ENCODE measurements at places on chromosomes 3 and 15.
A peak's percentile ranks its signal among the peaks of the same experiment; 100 is the strongest.

- no peak for DNase-seq
Measured at GRCh38 chr3:38616658-38617057, 32.8 kb downstream of the SCN5A start.

DNA sequence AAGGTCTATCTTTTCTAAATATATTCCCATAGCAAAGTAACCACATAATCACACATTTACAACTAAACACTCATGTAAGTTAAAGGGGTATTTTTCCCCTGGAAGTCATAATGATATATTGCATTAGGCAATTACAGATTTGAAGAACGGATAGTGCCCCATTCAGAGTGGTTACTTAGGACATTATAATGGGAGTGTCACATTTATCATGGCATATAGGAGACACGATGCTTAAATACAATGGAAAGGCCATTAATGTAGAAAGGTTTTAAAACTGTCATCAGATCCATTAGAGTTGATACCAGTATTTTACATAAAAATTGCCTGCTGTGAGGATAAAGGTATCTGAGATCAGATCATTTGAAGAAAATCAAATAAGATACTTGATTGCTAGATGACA, 582.0 kb upstream of the SEMA6D start:
- no peak for DNase-seq

GRCh38 chr3:79490165-79491028, 277.4 kb downstream of the ROBO1 start:
- DNase-seq, result no peak

DNA sequence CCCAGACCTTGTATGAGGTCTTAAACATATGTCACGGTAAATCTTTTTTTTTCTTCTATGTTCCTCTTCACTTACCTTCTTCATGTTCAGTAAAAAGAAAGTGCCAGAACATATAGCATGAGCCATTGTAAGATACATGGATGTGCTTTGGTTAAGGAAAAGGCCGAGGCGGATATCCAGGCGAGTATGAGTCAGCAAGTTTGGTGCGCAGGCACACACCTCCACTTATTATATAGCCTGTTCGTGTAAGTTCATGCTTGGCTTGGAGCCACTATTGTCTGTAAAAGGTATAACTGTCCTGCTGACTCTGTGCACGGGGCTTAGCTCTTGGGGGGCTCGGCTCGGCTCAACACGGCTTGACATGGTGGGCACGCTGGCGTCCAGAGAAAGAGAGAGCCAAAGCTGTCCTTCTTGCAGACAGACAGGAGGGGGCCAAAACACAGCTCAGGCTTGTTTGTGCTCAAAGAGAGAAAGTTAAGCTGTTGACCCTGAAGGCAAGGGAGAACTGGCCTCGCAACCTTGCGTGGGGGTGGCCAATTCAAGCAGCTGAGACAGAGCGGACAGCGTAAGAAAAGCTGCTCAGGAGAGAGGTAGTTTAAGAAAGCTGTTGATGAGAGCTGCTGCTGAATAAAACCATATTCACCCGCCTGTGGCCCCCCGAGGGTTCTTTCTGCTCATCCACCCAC, 251.2 kb downstream of the SLC9A9 start:
- no peak for DNase-seq

DNA sequence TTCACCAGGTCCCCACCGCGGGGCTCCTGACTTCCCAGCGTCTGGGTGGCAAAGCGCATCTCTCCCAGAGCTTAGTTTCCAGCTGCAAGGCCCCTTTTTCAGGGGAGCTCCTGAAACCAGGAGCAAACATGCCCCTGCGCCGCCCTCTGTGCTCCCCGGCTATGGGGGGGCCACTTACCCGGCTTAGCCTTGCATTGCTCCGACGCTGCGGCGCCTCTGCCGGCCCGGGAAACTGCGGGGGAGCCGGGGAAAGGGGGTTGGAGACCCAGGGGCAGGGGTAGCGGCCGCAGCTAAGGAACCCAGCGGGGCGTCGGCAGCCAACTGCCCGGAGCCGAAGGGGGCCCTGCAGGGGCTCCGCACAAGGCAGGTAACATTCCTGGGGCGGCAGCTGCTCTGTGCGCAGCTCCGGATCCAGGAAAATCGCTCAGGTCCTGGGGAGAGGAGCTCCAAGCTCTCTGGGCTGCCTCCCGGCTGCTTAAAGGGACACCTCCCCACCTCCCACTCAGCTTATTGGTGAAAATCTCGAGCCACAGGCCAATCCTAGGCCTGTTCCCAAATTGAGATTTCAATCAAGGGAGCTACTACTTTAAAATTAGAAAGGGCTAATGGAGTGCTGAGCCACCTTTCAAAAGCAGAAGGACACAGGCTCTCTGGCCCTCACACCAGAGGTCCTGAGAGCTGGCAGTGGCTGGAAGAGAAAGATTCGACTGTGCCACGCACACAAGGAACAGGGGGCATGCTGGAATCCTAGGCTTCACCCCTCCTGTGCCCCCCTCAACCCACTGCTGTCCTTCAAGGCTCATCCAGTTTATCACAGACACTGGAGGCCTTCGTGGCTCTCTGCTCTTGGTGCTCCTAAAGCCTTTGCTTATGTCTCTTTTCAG, 42.7 kb upstream of the PRICKLE2 start:
- no peak for DNase-seq

GRCh38 chr15:41160639-41161315, 44.7 kb upstream of the INO80 start:
- DNase-seq, result no peak

DNA sequence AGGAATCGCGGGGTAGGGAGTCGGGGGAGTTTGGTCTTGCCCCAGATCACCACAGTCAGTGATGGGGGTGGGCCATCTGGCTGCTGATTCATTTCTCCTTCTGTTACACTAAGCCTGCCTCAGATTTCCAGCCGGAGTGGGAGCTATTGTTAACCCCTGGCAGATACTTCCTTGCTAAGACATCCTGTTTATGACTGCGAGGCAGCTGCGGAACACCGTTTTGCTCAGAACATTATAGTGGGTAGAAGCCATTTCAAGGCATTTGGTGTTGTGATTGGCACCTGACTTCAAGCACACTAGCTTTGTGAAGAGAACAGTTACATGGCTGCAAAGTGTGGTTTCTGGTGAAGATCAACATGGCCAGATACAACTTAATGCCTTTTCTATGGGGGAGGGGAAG, 73.8 kb downstream of the FLNB start:
- DNase-seq, result no peak

DNA sequence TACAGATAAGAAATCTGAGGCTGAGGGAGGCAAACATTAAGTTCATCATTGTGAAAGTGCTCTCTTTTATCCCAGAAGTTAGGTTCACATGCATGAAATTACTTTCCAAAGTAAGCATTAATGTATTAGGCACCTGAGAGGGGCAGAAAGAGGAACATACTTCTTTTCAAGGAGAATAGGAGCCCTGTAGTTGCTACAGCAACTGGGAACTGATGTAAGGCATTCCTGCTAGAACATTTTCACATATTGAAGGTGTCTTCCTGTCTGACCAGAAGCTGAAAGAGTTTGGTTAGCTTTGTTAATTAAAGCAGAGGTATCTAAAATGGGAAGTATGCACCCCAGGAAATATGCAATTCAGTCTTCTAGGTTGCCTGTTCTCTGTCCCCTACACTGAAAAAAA, 65.5 kb upstream of the ZBTB20 start:
- no peak for DNase-seq

DNA sequence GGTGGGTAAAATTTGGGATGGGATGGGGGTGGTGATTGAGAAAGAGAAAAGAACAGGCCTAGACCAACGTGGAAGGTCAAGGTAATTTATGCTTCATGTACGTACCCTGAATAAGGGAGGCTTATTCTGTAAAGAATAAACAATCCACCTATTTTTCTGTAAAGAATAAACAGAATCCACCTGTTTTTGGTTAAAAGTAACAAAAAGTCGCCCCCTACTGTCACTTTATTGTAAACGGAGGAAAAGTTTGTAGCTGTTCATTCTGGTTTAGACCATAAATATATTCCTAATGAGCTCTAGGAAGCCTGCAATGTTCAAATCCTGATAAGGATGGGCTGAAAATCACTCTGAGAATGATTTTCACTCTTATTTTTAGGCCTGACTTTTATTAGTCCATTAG, 23.5 kb upstream of the SQOR start:
- DNase-seq, result peak; percentile 33

- peak; percentile 83 for DNase-seq
Measured at GRCh38 chr3:119810018-119810435, 28.1 kb downstream of the NR1I2 start.

- peak; percentile 3 for DNase-seq
Measured at GRCh38 chr3:21484057-21484827, 266.8 kb downstream of the ZNF385D start.

- no peak for DNase-seq
Measured at GRCh38 chr3:78726545-78726944, 1041.3 kb downstream of the ROBO1 start.

DNA sequence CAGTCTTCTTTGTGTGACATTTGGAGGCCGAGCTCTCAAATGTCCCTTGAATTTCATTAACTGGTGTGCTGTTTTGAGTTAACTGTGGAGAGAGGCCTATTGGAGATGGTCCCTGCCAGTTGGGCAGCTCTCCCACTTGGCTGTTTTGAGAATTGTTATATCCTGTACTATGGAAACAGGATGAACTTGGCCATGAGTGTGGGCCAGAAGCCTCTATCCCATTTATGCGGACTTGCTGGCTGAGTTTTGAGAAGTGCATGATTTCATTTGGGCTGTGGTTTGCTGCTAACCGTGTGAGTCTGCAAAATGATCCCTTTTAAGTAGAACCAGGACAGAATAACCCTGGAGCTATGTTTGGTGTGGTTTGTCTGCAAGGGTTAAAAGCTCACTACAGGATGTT, 366.0 kb downstream of the PTPRG start:
- no peak for DNase-seq

DNA sequence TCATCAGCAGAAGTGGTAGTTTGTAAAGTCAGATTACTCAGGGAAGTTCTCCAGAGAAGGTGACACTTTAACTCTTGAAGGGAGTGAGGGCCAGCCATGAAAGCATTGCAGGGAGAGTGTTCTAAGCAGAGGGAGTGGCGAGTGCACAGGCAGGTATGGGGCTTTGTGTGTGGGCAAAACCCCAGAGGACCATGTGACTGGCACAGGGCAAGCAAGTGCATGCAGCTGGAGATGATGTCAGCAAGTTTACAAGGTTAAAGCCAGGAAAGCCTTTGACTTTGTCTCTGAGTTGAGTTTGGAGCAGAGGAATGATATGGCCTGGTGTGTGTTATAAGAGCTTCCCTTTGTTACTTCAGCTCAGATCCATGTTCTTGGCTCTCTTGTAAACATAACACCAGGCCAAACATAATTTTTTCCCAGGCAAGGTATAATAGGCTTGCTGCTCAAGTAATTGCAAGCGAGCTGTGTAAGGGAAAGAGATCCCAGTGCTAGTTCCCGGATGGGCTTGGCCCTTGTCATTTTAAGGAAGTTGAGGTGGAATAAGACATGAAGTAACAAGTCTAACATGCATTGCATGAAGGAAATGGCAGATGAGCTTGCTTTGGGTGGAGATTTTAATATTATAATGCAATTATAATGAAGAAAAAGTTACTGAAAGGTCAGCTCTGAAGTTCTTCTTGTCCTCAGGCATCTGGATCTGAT, 341.1 kb upstream of the LRRC3B start:
- DNase-seq, result no peak

DNA sequence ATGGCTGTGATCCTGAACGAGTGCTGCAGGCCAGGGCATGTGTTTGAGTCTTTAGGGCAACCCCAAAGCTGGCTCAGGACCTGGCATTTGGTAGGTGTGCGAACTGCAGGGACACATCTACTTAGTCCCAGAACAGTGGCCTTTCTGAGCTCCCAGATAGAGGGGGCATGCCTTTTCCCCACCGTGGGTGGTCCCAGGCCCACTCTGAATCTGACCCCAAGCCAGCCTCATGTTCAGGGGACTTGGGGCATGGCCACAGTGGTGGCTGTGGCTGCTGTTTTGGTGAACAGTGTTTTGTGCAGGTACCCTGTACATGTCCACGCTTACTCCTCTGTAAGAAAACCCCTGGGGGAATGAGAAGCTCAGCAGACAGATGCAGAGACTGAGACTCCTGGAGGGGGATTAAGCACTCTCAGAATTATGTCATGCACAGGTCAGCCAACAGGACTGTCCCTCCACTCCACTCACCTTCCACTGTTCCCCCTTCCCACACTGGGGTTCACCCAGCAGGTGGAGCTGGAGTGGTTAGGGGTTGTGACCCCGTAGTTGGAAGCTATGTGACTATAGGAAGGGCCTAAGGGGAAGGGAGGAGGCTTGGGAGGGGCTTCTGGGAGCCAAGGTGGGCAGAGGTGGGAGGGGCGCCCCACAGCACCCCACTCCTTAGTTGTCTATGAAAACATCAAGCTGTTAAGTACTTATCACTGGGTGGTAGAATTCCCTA, 16.4 kb downstream of the ESYT3 start:
- peak; percentile 17 for DNase-seq

- no peak for DNase-seq
Measured at GRCh38 chr3:106685745-106686144, 691.5 kb upstream of the CCDC54 start.

DNA sequence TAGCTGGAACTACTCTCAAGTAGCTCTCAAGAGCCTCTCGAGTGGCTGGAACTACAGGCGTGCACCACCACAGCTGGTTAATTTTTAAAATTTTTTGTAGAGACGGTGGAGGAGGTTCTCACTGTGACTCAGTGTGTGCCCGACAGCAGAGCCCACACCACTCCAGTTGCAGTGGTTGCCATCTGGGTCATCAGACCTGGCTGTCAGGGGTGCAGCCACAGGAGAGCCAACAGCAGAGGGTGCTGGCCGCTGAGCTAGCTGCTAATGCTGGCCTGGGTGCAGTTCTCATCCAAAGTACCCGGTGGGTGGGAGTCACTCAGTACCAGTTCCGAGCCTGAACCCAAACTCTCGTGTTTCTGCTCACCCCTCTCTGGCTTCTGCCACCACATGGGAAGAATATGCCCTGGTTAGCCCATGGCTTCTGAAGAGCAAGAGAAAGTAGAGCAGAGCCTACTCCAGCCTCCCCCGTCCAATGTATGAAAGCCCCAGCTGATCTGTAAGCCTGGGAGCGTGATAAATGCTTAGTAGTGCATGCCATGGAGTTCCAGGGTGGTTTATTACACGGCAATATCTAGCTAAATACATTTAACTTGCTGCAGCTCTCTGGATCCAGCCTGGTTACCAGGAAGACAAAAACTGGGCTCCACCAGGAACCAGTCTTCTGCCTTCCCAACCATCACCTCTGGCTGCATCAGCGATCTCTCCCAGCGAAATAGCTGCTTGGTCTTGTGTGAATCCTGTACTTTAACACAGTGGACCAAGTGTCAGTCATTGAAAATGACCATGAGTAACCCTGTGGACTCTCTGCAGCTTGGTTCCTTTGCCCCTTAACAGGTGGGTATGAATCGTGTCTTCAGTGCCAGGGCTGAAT, 17.1 kb downstream of the UMPS start:
- DNase-seq, result no peak

DNA sequence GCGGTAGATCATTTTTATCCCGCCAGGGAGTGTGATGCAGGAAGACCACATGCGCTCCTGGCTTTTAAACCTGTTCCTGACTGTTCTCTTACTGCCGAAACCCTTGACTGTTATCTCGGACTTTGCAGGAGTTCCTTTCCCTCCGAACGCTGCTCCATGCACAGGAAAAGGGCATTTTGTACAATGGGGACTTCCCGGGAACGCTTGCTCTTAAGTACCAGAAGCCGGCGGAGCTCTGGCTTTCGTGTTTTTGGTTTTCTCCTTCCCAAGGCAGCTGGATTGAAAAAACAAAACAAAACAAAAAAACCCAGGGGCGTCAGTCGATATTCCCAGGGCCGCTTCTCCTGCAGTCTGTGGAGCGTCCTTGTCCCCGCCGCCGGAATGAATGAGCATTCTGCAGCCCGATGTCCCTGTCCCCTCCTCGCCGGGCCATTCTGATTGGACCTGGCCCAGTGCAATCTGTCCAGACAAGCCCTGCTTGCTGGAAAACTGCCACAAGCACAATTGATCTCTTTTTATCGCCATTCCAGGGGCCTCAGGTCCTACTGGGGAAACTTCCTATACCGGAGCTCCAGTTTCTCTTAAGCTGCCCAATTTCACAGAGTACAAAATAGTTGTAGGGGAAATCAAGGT, 44.8 kb downstream of the SLC6A1 start:
- DNase-seq, result no peak
